ENCODE measurements at places on chromosomes 2 and 18.

- DNase-seq = no peak
Measured at GRCh38 chr2:127735537-127736399, 34.5 kb downstream of the SFT2D3 start.

GRCh38 chr18:13524811-13525210, 201.5 kb downstream of the FAM210A start:
- DNase-seq = no peak

DNA sequence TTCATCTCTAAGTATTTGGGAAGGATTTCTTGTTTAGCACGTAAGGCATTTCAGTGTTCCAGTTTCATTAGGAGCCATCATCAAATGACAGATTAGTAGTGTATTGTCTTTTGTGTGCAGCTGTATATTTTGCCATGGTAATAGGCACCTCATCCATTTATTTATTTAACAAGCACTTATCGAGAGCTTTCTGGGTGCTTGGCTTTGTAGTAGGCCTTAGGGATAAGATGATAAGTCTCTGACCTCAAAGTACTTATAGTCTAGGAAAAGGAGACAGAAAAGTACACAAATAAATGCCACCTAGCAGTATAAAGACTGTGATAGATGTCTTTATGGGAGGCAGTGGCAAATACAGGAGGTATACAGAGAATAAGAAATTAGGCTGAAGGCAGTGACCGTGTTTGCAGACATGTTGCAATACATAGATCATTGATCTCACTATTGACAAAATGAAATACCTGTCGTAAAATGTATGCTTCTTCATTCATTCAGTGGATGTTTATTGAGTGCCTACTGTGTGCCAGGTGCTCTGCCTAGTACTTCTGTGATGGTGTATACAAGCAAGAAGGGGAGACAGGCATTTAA, 265.9 kb downstream of the SETBP1 start:
- DNase-seq = peak; percentile 9

DNA sequence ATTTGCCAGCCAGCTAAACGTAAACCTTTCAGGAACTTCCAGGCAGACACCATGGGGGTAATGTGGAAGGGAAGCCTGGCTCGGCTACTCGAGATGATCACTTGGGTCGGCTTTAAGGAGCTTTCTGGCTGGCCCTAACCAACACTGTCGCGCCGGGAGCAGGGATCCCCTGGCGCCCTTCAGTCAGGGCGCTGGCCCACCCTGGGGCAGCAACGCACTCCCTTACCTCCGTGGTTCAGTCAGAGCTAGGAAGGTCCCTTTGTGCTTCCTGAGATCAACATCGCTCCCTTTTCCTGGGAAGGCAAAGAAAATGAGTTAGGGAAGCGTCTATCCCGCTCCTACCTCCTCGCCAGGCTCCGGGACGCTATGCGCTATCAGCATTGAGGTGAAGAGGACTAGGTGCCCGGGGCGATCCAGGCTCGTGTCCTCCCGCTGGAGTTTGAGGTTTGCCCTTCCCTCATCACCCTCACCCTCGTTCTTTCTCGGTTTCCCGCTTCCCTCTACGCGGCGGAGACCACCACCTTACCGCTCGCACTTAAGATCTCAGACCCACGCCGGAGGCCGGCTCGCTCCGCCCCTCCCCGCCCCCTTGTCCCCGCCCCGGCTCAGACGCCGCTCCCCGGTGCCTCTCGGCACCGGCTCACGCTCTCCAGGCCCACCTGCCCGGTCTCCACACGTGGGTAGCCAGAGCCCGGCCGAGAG, 449 bp upstream of the ATRAID start:
- peak; percentile 44 for DNase-seq

DNA sequence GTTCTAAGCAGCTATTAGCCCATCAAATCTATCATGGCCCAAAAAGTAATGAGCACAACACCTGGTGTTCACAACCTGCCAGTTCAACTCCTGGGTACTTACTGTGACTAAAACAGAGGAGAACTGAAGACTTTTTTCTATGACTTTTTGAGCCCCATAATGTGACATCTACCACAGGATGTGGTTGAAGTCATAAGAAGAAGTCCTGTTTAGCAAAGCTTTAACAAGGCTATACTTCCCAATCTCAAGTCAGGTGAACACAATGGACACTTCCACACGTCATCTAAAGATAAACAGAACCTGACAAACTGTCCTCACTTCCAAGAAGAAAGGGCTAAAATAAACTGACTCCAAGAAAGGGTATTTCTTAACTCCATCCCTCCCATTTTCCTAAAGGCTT, 138.8 kb downstream of the ATAD2B start:
- no peak for DNase-seq

GRCh38 chr2:96961210-96961950, 25.0 kb downstream of the FAM178B start:
- DNase-seq = no peak

DNA sequence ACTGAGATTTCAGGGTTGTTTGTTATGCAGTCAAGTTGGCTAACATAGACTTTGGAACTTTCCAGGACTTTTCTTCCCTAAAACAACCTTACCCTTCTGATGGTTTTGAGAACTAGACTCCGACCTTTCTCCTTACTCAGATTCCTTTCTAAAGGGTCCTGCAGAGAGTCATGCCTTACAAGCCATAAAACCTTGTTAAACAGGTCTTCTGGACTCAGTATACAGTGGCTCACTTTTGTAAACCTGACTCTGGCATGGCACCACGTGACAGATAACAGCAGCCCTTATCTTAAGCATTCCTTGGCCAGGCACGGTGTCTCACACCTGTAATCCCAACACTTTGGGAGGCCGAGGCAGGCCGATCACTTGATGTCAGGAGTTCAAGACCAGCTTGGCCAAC, 253.2 kb upstream of the RAB6C start:
- no peak for DNase-seq

DNA sequence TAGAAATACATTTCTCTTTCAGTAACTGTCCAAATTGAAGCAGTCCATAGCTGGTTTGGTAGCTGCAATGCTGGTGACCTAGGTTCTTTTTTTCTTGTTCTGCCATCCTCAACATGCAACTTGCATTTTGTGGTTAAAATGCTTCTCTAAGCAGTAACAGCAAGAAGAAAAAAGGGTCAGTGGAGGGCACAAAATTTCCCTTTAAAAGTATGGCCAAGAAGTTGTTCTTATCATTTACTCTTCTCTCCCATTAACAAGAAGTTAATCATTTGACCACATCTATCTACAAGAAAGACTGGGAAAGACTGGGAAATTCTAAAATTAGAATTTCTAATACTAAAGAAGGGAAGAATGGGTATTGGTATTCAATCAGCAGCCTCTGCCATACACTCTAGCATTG, 569.9 kb downstream of the CPS1 start:
- no peak for DNase-seq

DNA sequence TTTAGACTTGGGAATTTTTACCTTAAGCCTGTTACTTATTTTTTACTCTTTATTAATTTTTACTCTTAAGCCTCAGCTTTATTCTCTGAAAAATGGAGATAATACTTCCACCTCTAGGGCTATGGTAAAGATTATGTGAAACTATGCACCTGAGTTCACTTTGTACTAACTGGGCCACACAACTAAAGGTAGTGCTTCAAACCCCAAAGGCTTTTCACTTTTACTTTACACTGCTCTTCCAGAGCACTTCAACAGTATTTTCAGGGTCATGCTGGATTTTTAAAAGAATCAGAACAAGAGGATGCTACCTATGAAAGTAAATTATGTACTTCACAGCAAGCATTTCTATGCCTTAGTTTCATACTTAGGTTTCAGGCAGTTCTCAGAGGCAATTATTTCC, 27.8 kb downstream of the MEX3C start:
- DNase-seq = no peak

- DNase-seq = no peak
Measured at GRCh38 chr2:234157817-234158588, 107.5 kb downstream of the SPP2 start.

GRCh38 chr2:173395567-173396351, 41.1 kb downstream of the CDCA7 start:
- no peak for DNase-seq

DNA sequence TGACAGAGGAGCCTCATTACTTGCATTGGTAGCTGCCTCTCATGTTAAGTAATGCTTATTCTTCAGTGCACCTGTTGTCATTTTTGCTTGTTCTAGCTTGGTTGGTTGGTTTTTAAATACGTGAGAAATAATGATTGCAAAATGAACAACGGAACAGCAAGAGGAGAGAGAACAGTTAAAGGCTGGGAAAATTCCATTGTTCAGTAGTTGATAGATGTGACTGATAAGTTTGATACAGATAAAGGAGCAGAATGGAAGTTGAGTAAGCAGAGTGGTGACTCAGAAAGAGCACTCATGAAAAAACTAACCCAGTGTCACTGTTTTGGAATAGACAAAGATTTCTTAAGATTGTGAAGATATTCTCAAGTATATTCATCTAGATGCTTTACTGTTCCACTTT, 50.5 kb downstream of the MTA3 start:
- no peak for DNase-seq

- no peak for DNase-seq
Measured at GRCh38 chr2:9140645-9141044, 66.0 kb upstream of the ASAP2 start.

- peak; percentile 17 for DNase-seq
Measured at GRCh38 chr2:207219081-207219630, 53.4 kb upstream of the KLF7 start.

DNA sequence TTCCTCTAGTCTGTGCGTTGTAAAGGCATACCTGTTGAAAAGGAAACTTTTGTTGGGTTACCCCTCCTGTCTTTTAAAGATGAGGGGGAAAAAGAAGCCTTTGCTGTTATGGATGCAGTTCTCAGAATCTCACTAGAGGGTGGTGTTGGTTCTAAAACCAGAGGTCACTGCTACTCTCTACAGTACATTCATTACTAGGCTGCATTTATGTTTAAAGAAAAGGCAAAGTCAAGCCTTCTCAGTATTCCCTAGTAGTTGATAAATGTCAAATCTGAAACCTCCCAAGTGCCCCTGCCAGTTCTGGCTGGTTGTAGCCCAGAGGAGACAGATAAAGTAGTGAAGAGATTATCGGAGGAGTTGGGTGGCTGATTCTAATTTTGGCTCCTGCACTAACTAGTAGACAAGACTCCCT, 1.4 kb upstream of the PLCL1 start:
- peak; percentile 57 for DNase-seq

GRCh38 chr2:220948579-220948978, 623.5 kb downstream of the EPHA4 start:
- peak; percentile 70 for DNase-seq

DNA sequence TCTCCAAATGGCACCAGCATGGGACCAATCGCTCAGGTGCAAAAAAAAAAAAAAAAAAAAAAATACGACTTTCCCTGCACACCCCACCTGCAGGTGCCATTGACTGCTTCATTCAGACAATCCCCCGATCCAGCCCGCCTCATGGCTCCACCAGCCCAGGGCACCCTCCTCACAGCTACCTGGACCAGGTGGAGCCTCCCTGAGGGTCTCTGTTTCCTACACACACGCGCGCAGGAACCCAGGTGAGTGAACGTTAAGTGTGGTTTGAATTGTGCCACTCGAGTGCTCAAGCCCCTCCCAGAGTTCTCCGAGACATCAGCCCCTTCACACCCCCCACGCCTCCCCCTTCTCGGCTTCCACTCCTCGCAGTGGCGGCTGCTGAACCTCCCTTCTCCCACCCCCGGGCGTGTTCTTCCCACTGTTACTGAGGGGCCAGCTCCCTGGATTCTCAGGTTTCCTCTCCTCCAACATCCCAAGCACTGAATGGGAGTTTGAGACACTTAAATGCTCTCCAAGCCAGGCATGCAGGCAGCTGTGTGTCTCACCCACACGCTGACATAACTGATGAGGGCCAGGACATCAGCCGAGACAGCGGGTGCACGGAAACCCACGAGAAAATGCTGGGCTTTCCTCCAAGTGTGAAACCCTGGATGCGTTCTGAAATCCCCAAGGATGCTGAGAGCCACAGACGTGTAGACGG, 88.8 kb upstream of the SNTG2 start:
- DNase-seq = peak; percentile 48

GRCh38 chr18:10059610-10060468, 146.0 kb downstream of the VAPA start:
- no peak for DNase-seq

DNA sequence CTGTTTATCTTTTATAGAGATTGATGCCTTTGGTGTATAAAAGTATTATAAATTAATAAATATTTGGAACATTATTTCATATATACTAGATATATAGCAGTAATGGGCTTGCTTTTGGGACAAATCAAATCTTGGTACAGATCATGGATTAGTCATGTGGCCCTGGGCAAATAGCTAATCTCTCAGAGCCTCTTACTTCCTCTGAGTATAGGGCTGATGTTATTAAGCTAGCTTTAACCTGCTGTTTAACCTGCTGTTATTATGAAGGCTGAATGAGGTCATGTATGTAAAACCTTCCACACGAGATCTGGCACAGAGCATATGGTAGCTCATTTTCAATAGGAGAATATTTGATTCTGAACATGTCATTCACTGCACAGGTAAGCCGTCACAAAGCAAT, 5.7 kb downstream of the ITGB6 start:
- DNase-seq = peak; percentile 87

- DNase-seq = no peak
Measured at GRCh38 chr18:23933407-23933806, 81.1 kb upstream of the TTC39C start.

DNA sequence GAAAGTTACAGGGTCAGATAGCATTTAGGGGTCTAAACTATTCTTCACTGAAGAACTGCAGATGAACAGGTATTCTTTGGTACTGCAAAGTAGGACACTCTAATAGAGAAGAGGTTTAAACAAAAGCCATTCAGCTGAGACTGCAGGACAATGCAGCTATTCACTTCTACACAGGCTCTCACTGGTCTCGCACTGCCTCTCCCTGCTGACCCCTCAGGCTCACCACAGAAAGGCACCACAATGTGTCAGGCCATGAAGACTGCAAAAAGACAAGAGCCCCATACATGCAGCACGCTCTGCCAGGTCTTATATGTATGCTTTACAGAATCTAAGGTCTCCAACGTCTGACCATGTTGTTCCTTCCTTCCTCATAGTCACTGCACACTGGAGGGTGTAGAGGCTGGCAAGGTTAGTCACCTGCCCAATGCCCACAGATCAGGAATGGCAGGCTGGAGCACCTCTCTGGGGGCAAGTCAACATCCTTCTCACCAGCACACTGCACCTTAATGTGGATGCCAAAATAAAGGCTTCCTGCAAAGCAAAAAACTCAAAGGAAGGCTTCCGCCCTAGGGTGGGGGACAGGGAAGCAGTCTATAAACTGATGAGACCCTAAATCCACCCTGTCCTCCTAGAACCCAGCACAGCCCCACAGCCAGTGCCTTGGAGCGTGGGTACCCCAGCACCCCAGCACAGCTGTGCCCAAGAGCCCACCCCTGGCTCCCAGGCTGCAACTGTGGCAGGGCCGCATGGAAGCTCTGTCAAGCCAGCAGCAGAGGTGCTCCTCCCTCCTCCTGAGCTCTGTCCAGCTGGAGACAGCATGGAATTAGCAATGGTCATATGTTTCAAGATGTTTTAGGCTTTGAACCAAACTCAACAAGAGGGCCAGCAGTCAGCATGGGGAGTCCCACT, 10.7 kb upstream of the RNU4ATAC start:
- no peak for DNase-seq

DNA sequence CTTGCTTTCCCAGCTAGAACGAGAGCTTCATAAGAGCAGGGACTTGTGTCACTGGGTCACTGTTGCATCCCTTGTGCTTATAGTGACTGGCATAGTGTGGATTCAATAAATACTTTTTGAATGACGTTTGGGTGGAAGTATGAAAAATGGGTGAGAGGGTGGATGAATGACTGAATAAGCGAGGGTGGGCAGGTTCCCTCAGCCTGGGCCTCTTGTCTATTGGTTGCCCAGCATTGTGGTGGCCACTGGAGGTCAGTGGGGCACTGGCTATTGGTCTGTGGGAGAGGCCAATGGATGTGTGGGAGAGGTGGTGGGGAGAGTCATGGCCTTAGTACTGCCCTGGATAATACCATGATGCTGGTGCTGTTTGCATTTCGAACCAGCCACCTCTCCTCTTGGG, 93.8 kb upstream of the SKOR2 start:
- no peak for DNase-seq

- DNase-seq = no peak
Measured at GRCh38 chr2:172640389-172640788, 84.5 kb downstream of the PDK1 start.
